ENCODE measurements at places on chromosomes 5 and 9.

DNA sequence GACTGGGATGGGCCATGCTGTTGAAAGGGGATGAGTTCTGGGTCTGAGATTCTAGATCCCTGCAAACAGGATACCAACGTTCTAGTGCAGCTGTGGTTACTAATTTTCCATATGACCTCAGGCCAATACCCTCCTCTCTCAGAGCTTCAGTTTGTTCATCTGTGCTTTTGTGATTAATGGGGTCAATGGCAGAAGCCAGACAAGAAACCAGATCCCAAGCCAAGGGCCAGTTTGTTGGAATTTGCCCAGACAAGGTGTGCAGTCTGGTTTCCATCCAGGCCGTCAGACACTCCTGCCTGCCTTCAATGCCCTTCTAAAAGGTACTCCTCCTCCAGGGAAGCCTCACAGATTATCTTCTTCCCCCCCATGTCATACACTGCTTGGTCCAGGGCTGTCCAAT, 11.4 kb downstream of the MYORG start:
- no peak for DNase-seq

DNA sequence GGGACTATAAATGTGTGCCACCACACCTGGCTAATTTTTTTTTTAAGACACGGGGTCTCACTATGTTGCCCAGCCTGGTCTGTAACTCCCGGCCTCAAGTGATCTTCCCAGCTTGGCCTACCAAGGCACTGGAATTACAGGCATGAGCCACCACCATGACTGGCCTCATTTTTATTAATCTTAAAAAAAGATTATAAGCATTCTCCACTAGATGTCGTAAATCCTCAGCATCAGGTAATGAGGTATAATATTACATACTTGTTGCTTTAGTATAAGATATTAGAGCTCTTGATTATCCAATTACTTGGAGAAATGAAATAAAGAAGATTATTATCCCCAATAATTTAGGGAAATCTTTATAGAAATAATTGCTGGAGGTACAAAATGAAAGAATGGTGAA, 78.2 kb upstream of the HTR1A start:
- no peak for DNase-seq

GRCh38 chr9:34254966-34255825, 73.9 kb downstream of the KIF24 start:
- DNase-seq, result no peak

DNA sequence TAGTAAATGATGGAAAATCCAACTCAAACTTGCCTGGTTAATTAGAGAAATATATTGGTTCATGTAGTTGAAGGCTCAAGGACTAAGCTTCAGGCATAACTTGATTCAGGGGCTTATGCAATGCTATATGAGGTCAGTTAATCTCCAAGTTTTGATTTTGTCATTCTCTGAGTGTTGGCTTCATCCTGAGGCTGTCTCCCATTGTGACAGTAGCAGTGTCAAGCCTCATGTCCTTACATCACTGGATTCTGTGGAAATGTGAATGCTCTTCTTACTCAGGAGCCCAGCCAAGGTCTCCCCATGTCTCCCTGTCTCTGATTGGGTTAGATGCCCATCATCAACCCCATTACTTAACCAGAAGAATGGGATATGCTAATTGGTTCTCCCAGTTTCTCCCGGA, 44.4 kb upstream of the SNX2 start:
- DNase-seq, result no peak

DNA sequence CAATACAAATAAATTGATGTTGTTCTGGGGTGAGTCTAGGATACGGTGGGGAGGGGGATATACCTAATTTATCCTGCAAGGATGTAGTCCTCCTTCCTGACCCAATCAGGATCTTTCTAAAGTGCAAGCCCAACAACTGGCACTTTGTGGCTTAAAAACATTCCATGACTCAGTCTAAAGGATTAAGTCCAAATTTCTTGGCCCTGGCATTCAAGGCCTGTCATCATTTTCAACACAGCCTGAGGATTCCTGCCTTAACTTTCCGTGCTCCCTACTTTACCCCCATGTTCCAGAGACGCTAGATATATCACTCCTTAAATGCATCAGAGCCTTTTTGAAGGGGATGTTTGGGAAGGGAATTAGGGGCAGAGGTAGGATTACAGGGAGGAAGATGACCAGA, 1.0 kb downstream of the FAM221B start:
- DNase-seq, result no peak
